ENCODE measurements at places on chromosomes 16 and 17.

GRCh38 chr17:66464921-66465320 lies 162.5 kb downstream of the PRKCA start:
- DNase-seq: no peak

GRCh38 chr17:80237386-80237785 lies 17.2 kb downstream of the SLC26A11 start:
- DNase-seq: no peak

- no peak for DNase-seq
Observed at GRCh38 chr17:45296003-45296832, 20.6 kb downstream of the MAP3K14 start.

DNA sequence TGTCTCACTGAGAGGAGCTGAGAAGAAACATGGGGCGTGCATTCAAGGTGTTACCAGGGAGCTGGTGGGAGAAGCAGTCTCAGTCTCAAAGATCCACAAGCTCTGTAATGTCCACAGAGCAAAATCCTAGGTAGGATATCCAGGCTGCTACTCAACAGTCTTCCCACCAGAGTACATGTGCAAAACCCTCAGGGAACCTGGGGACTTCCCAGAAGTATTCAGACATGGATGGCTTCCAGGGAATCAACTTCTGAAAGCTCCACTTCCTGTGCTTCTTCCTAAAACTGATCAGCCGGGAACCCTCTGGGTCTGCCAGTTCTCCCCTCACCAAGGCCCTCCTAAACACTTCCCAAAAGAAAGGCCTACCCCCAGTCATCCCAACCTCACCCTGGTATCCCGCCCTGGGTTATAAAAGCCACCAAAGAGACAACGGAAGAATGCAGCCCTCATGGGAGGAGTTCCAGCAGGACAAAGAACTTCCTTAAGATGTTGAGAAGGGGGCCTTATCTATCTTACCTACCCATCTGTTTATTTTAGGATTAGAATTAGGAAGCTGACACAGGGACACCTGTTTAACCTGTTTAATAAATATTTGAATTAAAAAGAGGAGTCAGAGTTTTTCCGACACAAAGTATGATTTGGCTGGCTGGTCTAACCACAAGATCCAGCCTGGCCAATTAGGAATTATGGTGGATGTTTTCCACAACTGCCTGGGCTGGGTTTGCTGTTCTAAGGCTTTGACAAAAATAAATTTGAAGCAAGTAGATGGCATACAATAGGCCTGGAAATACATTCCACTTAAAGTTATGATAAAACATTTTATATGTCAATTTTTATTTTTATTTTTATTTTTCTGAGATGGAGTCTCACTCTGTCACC lies 37.0 kb downstream of the CUEDC1 start:
- DNase-seq: no peak

- DNase-seq: no peak
Observed at GRCh38 chr17:7196651-7197401, 17.7 kb upstream of the ASGR1 start.

- DNase-seq: peak; percentile 69
Observed at GRCh38 chr17:386141-386876, 33.7 kb upstream of the RPH3AL start.

DNA sequence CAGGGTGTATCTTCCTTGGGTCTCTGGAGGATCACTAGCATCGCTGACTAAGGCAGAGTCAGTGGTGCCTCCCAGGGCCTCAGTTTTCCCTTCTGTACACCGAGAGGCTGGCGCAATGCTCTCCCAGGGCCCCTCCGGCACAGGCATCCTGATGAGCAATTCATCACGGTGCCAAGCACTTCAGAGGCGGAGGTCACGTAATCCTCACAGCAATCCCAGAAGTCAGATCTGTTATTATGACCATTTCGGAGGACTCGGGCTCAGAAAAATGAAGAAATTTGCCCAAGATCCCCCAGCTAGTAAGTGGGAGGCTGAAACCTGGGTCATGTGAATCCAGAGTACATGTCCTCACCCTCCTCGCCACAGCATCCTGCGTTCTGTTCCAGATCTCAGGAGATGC lies 46.5 kb downstream of the AIPL1 start:
- DNase-seq: no peak
